NCI-H2081 treated with DMSO at 0.1 percent for 48 hours (cell line): ENCODE measurements at places on chromosomes 2 and 18.

DNA sequence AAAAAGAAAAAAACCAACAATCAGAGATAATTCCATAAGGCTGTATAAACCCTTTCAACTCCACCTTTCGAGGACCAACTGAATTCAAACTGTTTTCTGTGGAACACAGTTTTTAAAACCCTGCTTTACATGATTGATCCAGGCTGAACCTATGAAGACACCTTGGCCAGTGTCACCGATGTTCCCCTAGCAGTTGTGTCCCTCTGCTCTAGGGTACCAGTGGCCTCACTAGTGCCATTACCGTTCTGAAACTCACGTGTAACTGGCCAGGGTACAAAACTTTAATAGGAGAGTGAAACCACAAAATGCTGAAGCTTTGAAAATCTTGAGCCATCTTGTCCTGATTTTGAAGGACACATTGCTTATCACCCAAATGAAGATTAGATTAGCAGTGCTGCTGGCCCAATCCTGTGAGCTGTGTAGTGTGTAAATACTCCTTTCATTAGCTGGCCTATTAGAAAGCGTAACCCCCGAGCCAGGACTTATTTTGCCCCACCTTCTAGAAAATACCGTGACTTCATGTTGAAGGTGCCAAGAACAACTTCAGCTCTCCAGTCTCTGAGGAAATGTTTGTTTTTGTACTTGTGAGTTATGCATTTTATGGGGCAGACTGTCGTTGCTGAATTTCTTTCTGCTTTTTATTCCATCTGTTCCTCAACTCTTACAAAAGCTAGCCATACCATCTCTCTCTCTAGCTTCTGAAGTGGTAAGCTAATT lies 147.8 kb upstream of the MAP3K20 start:
- no peak for DNase-seq

- DNase-seq = no peak
Observed at GRCh38 chr2:202084265-202084664, 11.2 kb downstream of the KIAA2012 start.

- no peak for DNase-seq
Observed at GRCh38 chr2:110211938-110212858, at the start of gene MTLN. Gene MTLN, minus strand, starts transcription at chr2:110212547. Its CDS starts 22 bp downstream, at chr2:110212525.

- DNase-seq = no peak
Observed at GRCh38 chr2:102485147-102485785, 12.2 kb downstream of the SLC9A4 start.

DNA sequence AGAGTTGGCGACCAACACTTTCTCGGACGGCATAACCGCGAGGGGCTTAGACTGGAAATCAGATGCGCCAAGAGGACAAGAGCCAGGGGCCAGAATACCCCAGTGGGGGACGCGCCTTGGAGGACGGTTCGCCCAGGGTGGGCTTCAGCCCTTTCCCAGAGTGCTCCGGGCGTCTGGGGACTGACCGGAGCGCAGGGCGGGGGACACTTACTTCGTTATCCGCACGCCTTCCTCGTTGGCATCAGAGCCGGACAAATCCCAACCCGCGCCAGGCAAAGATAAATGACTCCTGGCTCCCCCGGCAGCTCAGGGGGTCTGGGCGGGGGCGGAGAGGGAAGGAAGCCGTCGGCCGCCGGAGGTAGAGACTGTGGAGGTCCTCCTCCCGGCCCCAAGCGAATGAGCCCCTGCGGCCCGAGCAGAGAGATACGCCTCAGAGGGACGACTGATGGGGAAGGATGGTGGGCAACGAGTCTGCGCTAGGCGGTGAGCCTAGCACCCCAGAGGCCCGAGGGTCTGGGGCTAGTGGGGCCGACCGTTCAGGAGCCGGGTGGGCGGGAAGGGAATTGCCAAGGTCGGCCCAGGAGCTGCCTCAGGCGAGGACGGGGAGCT lies 4.7 kb upstream of the SATB2 start:
- DNase-seq = no peak

DNA sequence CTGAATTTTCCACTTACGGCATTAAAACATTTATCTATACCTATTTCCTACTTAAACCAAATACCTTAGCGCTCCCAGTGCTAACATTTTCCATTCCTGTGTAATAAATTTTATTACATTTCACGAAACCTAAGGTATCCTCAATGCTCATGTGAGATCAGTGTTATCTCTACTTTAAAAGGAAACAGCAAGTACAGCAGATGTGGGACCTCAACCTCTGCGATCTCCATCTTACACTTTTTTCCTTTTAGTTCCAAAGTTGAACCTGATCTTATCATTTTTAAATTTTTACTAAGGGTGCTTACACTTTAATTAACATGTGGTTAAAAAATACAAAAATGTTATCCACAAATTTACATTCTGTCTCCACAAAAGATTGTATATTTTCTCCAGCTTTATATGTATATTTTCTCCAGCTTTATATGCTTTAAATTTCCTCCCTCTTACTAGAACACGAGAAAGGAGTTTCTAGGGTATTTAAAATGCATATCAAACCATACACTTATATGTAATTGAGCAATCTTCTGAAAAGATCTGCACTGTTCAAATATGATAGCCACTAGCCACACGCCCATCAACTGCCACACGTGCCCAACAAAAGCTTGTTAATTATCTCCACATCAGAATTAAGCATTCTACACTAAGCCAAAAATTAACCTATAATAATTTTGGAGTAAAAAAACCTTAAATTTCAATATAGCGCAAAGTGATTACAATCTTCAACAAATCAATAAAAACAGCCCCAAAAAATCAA lies 38.1 kb downstream of the MBOAT2 start:
- no peak for DNase-seq

GRCh38 chr2:173054466-173054865 lies 21.2 kb upstream of the MAP3K20 start:
- DNase-seq = no peak

DNA sequence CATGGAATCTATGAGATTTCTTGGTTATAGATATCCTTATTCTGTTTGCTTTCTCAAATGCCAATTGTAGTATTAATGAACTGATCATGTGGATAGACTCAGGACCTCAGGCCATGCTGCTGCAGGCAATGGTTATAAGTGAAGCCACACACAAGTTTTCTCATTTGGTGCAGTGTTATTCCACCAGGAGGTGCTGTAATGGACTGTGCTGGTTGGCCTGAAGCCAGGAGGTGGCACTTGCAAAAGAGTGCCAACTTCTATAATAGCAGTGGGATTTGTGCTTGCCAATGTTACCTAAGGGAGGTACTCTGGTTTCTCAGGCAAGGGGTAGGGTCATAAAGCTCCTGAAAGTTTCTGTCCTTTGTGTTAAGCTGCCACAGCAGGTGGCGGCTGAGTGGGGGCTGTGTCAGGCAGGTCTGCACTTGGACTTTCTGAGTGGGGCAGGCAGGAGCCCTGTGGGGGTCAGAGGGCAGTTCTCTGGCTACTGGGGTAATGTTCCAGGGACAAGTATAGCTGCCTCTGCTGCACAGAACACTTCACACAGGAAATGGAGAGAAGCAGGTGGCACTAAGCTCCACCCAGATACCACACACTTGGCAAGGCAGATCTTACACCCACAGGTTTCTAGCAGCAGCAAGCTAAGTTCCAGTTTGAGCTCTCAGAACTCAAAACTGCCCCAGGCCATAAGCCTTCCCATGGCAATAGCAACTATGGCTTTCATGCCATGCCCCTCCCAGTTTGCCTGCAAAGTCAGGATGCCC lies 352.6 kb upstream of the CWC22 start:
- peak; percentile 22 for DNase-seq

DNA sequence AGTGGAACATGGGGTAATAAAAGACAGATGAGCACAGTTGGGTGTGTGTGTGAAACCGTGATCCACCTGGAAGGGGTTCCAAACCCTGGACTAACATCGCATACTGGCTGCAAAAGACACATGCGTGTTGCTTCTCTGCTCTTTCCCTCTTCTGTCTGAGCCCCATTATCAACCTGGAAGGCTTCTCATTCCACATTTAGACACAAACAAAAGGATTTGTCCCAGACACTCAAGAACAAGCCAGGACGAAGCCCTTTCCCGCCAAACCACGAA lies 7.0 kb upstream of the SP9 start:
- no peak for DNase-seq

- DNase-seq = no peak
Observed at GRCh38 chr2:86825693-86826381, 35.1 kb upstream of the CD8A start.

DNA sequence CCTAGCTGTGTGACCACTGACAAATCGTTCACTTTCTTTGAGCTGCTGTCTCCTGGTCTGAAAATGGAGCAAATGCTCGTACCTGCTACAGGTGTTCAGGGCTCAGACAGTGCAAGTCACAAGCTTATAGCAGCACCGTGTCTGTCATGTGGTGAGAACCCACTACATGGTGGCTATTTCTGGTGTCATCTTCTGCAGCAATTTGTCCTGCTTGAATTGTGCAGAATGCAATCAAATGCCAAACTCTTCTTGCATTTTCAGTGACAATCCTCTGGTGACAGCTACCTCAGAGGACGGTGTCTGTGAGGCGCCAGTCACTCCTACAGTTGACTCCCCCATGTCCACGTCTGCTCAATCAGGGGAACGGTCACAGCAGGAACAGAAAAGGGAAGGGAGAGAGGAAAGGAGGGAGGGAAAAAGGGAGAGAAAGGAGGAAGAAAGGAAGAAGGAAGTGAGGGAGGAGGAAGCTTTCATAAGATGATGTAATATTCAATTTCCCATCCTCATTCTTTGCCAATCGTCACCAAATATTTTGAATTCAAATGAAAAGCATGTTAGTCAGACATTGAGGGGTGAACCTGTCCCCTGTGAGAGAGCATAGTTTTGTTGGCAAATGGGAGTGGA lies 122.2 kb downstream of the BCL2 start:
- DNase-seq = no peak

GRCh38 chr2:233853883-233854240 lies 473 bp downstream of the HJURP start:
- no peak for DNase-seq

DNA sequence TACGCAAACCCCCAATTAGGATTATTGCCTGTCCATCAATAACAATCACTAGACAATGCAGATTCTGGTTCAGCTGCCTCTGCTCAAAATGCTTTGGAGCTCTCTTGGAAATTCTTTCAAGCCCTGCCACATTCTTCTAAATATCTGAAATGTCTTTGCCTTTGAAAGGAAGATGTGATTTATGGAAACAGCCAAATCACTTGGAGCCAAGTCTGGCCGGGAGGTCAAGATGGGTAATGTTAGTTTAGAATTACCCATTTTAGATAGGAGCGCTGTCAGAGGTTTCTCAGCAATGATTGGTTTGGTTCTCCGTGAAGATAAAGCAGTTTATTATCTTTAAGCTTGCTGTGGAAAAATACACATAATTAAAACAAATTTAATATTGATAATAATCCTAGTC lies 306.7 kb downstream of the SETBP1 start:
- DNase-seq = no peak

- no peak for DNase-seq
Observed at GRCh38 chr2:159744363-159744762, 32.1 kb downstream of the MARCHF7 start.

DNA sequence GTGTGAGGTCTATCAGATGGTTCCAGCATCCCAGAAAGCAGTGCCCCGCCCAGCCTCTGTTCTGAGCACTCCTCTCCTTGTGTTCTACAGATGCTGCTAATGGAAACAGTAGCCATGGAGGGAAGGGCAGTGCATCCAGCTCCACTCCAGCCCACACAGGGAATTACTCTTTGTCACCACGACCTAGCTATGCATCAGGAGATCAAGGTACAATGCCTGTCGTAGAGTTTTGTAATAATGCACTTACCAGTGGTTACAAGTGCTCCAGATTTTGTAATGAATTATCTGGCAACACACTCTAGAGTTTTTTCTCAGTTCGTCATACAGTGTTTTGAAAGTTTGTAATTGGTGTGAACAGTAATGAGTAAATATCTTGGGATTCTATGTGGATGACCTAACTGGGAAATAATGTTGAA lies 161.1 kb downstream of the ESCO1 start:
- no peak for DNase-seq

GRCh38 chr2:9020267-9020666 lies 16.8 kb upstream of the MBOAT2 start:
- DNase-seq = no peak

DNA sequence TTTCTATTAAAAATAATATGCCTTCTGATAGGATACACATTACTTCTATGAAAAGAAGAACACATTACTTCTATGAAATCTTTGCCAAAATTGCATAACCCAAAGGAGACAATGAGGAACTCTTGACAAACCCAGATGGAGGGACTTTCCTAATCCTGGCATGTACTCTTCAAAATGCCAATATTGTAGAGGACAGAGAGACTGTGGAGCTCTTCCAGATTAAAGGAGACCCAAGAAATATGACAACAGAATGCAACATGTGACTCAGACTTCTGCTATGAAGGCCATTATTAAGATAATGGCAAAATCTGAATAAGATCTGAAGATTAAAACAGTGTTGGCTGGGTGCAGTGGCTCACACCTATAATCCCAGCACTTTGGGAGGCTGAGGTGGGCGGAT lies 22.2 kb downstream of the SOWAHC start:
- no peak for DNase-seq

DNA sequence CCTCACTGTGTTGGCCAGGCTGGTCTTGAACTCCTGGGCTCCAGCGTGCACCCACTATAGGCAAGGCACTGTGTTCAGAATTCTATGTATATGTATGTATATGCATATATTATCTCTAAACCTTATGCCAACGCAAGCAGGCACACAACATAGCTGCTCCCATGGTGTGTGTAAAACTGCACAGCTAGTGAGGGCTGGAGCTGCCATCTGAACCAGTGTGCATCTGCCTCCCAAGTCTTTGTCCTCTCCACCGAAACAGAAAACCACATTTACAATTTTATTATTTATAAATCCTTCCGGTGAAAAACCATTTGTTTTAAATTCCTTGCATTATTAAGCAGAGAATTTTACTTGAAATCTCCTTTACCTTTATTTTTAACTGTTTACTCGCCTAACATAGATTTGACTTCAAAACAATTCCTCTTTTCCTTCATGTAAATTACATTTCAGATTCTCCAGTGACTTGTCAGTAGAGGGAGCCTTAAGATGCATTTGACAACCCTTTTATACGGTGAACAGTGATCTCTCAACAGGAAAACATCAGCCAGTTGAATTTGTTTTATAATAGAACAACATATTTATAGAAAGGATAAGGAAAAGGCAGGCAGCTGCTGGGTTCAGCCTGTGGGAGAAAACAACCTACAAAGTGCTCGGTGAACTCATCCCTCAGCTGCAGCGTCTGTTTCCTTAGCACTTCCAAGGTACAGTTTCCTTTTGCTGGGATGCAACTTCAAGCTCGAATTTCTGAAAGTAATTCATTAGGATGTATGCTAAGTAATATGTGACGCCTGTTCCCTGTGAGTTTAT lies 101.2 kb downstream of the MYT1L start:
- no peak for DNase-seq

GRCh38 chr2:234555616-234556249 lies 58.9 kb upstream of the ARL4C start:
- DNase-seq = no peak

DNA sequence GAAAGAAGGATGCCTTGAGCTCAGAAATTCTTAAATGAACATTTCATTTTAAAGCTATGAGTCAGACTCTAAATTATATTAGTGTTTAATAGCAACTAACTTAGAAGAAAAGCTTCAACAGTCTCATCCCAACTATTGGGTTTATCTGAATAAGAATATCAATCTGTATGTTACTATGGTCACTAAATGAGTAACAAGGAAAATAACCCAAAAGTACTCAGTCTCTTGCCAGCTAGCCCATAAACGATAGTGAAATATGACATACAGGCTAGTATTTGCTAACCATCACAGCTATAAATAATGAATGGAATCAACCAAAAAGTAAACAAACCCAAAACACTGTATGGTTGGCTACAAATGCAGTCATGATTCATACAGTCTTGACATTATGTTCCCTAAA lies 174.9 kb downstream of the RAB3GAP1 start:
- DNase-seq = no peak

- DNase-seq = no peak
Observed at GRCh38 chr2:182824767-182825158, 41.7 kb downstream of the FRZB start.

GRCh38 chr2:124323321-124323720 lies 298.2 kb downstream of the CNTNAP5 start:
- no peak for DNase-seq
